ENCODE measurements at places on chromosomes 6 and 20.

DNA sequence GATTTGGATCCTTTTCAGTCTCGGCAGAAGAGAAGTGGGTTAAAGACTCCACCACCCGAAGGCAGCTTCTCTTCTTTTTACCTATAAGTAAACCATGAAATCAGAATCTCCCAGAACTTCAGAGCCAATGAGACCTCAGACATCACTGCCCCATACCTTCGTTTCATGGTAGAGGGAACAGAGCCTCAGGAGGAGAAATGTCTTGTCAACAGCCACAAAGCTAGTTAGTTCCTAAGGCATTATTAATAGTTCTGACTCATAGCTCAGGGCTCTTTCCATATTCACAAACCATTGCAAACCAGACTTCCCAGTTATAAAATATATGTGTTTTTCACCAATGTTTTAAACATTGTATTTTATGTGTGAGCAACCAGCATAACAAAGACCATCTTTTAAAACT, 118.7 kb upstream of the RIPOR2 start:
- DNase-seq = no peak

DNA sequence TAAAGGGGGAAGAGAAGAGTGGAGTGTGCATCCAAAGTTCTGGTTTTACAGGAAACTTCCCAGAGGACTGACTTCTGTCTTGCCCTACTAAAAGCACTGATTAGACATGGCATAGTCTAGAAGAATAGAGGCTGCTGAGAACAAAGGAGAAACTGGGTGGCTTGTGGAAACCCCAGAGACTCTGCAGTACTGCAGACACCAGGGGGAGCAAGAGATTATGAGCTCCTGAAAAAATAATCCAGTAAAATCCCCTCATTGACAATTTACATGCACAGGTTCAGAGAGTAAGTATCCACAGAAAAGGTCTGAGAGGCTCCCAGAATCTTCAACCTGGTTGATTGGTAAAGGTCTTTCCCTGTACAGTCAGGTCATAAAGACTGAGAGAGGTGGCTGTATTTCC, 48.7 kb upstream of the CLVS2 start:
- no peak for DNase-seq

DNA sequence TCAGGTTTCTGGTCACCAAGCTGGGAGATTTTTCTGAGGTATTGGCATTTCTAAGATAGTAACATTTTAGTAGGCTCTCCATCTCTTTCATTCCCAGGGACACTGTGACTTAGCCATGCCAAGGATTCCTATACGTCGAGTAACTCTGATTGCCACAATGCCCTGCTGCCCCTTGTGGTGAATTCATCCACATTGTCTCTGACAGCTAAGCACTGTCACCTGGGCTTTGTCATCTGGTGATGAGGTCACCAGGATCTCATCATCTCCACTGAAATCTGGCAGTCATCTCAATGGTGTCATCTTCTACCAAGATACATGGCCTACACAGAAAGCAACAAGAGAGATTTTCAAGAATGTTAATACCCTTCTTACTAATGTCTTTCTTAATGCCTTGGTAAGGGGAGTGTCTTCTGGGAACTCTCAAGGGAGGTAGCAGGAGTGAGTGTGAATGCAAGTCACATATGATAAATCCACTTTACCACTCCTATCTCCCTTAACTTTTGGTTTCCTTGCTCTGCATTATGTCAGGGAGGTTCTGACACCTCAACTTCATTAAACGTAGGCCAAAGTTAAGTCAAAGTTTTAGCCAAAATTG, 246.7 kb downstream of the CD109 start:
- peak; percentile 1 for DNase-seq

DNA sequence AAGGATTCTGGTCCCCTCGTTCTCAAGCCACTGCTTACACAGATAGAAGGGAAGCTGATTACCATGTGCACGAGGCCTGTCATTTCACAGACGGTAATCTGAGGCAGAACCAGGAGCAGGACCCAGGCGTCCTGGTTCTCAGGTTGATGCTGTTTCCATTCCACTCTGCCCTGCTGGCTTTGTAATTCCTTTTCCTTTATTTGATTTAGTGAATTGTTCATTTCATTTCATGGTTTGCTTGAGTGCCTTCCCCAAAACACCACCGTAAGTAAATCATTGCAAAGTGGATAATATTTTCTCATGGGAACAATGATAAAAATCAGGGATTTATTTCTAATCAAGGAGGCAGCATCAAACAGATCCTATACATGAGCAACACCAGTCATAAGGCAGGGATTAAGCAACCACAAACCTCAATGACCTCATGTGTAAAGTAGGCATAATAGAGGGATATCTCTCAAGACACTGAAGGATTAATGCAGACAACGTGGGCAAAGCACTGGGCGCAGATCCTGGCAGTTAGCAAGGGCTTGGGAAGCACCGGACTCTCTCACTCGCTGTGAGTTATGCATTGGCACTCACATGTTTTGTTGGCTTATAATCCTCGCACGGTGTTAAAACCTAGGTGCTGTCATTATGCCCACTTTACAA, 229.5 kb upstream of the FOXQ1 start:
- DNase-seq = peak; percentile 66

DNA sequence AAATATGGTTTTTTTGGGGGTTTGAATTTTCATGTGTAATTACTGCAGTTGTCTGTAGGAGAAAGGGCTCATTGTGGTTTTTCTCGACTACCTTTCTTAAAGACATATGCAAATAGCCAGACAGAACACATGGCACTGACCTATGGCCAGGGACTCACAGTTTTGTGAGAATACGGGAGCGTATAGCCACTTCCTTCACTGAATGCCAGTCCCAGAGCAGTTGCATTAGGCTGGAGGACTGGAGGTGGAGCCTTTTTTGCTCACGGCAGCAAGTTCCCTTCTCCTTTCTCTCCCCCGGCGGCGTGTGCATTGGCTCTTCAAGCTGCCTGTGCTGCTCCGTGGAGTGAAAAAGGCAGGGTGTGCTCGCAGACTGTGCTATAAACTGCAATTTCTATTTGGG, 114.9 kb downstream of the AKAP7 start:
- DNase-seq = no peak

DNA sequence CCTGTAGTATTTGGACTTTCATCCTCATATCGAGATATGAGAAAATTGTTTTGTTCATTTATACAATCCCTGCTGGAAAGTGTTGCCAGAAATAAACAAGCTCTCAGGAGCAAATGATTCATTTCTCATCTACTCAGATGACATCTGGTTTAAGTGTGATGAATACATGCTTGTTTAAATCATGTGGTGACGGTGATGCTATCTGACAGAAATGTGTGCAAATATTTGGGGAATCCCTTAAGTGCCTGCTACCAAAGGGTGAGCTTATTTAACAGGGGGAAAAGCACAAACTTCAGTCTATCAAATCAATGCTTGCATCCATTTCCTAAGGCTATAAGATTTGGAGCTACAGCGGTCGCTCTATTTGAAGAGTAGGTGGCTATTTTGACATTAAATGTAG, 368.3 kb upstream of the SASH1 start:
- no peak for DNase-seq

GRCh38 chr6:99330159-99330558, 19.3 kb downstream of the FAXC start:
- no peak for DNase-seq

GRCh38 chr20:34891166-34892062, 15.0 kb downstream of the ACSS2 start:
- DNase-seq = no peak

DNA sequence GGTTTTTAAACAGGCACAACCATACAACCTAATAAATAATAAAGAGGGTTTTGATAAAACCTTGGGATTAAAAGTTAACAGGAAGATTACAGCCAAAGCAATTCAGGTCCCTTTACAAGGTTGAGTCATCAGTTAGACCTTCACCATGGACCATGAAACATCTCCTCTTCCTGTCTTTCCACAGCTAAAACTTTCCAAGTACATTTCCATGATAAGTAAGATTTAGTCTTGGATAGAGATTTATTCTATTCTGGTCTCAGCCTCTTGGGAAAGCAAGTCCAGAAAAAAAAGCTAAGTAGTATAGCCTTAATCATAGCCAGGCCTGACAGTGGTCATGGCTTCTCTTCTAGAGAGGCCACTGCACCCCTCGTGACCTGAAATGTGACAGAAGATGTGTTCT, 2.9 kb upstream of the PRSS35 start:
- DNase-seq = no peak

DNA sequence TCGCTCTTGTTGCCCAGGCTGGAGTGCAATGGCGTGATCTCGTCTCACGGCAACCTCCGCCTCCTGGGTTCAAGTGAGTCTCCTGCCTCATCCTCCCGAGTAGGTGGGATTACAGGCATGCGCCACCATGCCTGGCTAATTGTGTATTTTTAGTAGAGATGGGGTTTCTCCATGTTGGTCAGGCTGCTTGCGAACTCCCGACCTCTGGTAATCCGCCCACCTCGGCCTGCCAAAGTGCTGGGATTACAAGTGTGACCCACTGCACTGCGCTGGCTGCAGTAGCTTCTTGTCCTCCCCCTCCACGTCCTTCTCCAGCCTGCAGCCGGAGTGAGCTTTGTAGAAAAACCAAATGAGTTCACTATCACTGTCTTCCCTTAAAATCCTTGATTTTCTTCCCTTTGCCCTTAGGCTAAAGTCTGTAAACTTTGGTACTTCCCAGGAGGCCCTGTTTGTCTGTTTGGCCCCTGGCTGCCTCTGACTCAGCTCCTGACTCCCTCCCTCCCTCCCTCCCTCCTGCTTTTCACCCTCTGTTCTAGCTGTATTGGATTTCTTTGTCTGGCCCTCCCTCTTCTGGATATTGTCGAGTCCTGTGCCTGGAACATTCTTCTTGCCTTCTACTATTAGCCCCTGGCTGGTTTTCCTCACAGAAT, 12.9 kb downstream of the PARD6B start:
- DNase-seq = no peak

GRCh38 chr6:71248306-71248765, 40.3 kb upstream of the OGFRL1 start:
- DNase-seq = peak; percentile 97

- DNase-seq = no peak
These were observed 172.7 kb upstream of the MARCKS start for GRCh38 chr6:113684382-113684901.

DNA sequence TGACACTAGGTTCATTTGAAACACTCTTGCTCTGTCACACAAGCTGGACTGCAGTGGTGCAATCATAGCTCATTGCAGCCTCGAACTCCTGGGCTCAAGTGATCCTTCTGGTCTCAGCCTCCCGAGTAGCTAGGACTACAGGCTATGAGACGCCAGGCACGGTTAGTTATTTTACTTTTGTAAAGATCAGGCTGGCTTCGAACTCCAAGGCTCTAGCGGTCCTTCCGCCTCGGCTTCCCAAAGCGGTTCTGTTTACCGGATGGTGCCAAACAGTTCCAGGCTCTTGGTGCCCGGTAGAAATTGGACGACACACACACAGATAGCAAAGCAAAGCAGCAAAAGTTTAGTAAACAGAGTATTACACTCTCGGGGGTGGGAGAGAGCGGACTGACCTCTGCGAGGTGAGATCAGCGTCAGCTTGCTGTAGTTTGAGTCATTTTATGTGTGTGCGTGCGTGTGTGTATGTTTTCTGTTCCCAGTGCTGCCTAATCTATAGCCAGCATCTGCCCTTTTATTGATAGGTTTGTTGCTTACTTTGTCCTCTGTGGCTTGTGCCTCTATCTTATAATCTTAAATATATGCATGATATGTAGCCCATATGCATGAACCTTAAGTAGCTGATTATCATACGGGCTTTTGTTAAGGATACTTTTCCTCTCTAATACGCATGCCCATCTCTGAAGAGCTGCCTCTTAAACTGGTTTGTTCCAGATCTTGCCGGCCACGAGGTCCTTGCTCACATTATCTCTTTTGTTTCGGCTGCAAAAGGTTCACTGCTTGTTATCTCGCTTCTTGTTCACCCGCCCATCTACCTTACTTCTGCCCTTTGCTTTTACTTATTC, 75.2 kb downstream of the OR2B2 start:
- DNase-seq = peak; percentile 71

All from epithelial cell of proximal tubule (primary cell).